ENCODE measurements at places on chromosomes 5 and 9. TPM values are rescaled to one million over a fixed set of nuclear protein-coding genes. Genes with fewer than 3 reads are reported as not detected.

The MCC gene
- polyA plus RNA-seq: 1.3 TPM

- H3K4me3 ChIP-seq: no peak overlapping the region
- no peak for DNase-seq
- H3K27ac ChIP-seq: no peak overlapping the region
- H3K36me3 ChIP-seq: peaks cover 39% of the 10 kb centered on the region
- no peaks in the 10 kb centered on the region for H3K4me1 ChIP-seq
These were observed 18.2 kb downstream of the RIOK2 start for GRCh38 chr5:97164846-97165245.

- no peak overlapping the region for H3K27ac ChIP-seq
- no peak for DNase-seq
- no peak overlapping the region for H3K4me3 ChIP-seq
These were observed 408.1 kb downstream of the MAT2B start for GRCh38 chr5:163913548-163913947.

GRCh38 chr9:83199240-83199639 is 136.3 kb upstream of the RASEF start:
- H3K27ac ChIP-seq: no peak overlapping the region
- peak; percentile 40 for DNase-seq
- H3K36me3 ChIP-seq: no peaks in the 10 kb centered on the region
- no peak overlapping the region for H3K4me3 ChIP-seq
- no peaks in the 10 kb centered on the region for H3K4me1 ChIP-seq
- no peaks in the 10 kb centered on the region for H3K27me3 ChIP-seq

DNA sequence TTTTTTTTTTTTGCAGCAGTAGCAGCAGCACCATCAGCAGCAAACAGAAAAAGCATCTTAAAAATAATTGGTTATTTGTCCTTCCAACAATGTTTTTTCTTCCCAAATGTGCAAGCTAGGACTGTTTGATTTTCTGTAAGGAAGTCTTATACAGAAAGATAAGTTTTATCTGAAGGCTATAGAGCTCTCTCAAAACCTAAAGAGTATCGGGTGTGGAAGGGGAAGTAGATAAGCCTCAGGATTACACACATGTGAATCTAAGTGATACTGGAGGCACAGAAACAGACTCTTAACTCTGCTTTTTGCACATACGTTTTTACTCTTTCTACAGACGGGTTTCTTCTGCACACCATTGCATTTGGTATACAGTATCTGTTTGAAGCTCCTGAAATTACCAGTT is 184.4 kb upstream of the FTMT start:
- H3K4me3 ChIP-seq: no peak overlapping the region
- H3K27ac ChIP-seq: no peak overlapping the region

GRCh38 chr5:132526974-132527564 is 16.3 kb downstream of the IL5 start:
- no peak for DNase-seq
- H3K4me3 ChIP-seq: no peak overlapping the region
- H3K4me1 ChIP-seq: no peaks in the 10 kb centered on the region
- H3K27me3 ChIP-seq: no peaks in the 10 kb centered on the region
- H3K27ac ChIP-seq: no peak overlapping the region

- DNase-seq: peak; percentile 48
- no peak overlapping the region for H3K4me3 ChIP-seq
- H3K36me3 ChIP-seq: no peaks in the 10 kb centered on the region
- H3K4me1 ChIP-seq: no peaks in the 10 kb centered on the region
- peaks cover 7% of the 10 kb centered on the region for H3K27me3 ChIP-seq
- no peak overlapping the region for H3K27ac ChIP-seq
These were observed 22.7 kb upstream of the LECT2 start for GRCh38 chr5:135977375-135977928.
